T-helper 17 cell (primary cell): ENCODE measurements at places on chromosomes 3 and 15. TPM values are rescaled to one million over a fixed set of nuclear protein-coding genes. Genes with fewer than 3 reads are reported as not detected.

- H3K27me3 ChIP-seq, result peaks cover 27% of the 10 kb centered on the region
- H3K36me3 ChIP-seq, result no peaks in the 10 kb centered on the region
- no peaks in the 10 kb centered on the region for H3K4me1 ChIP-seq
Observed at GRCh38 chr3:64163019-64163754, 62.1 kb downstream of the PRICKLE2 start.

DNA sequence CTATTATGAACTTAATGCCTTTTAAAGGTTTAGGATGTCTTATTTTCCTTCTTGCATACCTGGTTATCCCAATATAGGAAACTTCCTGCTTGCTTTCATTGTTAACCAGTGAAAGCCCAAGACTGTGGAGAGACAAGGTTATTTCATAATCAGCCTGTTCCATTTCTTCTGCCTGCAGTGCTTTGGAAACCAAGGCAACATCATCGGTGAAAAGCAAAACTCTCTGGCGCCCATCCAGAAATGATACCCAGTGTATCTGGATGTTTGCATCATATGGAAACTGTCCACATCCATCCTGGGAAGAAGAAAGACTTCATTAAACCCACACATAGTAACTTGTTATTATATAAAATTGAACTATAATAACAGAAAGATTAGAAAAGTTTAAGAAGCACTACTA lies 170.1 kb downstream of the VPS13C start:
- DNase-seq, result no peak
- peaks cover 6% of the 10 kb centered on the region for H3K36me3 ChIP-seq
- peaks cover 8% of the 10 kb centered on the region for H3K4me1 ChIP-seq

DNA sequence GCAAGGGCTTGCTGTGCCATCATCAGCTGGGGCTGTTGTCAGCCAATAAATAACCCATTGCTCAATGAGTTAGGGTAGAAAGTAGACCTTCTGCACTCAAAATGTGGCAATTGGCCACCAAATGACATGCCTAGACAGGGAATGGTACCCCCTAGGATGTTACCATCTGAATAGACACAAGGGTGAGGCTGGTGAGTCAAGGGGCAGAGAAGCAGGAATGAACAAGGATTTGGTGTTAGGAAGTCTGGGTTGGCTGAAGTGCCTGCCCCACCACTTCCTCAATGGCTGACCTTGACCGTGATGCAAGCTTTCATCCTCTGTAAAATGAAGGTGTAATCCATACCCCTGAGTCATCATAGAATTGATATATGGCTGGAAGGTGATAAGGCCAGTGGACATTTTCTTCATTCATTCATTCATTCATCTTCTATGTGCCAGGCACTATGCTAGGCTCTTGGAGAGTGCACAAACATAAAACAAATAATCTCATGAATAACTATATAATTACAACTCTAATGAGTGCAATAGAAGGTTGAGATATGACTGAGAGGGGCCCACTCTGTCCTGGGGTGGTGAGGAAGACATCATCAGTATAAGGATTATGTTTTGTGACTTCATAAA lies 4.4 kb upstream of the CA12 start:
- peaks cover 5% of the 10 kb centered on the region for H3K36me3 ChIP-seq
- DNase-seq, result no peak
- no peak overlapping the region for H3K27ac ChIP-seq
- peaks cover 5% of the 10 kb centered on the region for H3K4me1 ChIP-seq
- peaks cover 79% of the 10 kb centered on the region for H3K27me3 ChIP-seq

DNA sequence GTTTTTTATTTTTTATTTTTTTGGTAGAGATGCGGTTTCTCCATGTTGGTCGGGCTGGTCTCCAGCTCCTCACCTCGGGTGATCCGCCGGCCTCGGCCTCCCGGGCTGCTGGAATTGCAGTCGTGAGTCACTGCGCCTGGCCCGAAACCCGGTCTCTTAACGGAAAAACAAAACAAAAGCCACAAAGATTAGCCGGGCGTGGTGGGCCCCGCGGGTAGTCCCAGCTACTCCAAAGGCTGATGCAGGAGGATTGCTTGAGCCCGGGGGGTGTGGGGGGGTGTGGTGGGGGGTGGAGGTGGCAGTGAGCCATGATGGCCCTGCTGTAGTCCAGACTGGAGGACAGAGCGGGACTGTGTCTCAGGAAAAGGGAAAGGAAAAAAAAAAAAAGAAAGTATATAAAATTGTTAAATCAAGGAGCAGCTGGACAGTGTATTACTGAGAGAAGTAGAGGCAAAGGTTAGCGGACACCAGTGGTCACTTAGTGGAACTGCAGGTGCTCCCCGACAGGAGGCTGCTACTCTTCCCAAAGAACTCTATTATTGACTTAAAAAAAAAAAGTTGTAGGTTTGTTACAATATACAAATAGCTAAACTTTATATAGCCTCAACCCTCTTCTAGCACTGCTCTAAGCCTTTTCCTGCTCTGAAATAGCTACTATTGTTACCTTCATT lies 30.3 kb upstream of the TUBGCP5 start:
- H3K27ac ChIP-seq, result no peak overlapping the region
- H3K4me3 ChIP-seq, result no peak overlapping the region
- H3K36me3 ChIP-seq, result peaks cover 3% of the 10 kb centered on the region
- no peaks in the 10 kb centered on the region for H3K4me1 ChIP-seq
- no peak for DNase-seq

DNA sequence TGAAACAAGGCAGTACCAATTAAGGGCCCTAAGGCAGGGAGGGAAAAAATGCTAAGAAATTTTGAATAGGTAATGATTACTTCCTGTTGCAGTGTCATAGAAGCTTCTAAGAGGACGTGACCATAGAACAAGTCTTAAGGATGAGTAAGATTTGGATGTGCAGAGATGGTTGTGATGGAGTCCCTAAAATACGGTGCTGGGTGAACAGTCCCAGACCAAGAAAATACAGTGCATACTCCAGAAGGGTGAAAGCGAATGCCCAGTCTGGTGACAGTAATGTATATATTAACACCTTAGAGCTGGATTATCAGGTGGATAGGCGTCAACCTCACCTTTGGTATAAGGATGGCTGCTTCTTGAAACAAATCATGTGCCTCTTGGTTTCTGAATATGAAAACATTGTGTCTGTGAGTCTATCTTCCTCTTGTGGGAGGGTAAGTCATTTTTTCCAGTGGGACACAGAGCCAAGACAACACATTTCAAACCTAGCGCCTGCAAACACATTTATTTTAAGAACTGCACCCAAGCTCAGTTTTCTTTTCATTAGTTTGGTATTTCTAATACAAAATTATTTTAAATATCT lies 101.2 kb upstream of the TP63 start:
- H3K27me3 ChIP-seq, result no peaks in the 10 kb centered on the region
- no peak overlapping the region for H3K4me3 ChIP-seq
- no peaks in the 10 kb centered on the region for H3K36me3 ChIP-seq
- no peak overlapping the region for H3K27ac ChIP-seq
- DNase-seq, result no peak

DNA sequence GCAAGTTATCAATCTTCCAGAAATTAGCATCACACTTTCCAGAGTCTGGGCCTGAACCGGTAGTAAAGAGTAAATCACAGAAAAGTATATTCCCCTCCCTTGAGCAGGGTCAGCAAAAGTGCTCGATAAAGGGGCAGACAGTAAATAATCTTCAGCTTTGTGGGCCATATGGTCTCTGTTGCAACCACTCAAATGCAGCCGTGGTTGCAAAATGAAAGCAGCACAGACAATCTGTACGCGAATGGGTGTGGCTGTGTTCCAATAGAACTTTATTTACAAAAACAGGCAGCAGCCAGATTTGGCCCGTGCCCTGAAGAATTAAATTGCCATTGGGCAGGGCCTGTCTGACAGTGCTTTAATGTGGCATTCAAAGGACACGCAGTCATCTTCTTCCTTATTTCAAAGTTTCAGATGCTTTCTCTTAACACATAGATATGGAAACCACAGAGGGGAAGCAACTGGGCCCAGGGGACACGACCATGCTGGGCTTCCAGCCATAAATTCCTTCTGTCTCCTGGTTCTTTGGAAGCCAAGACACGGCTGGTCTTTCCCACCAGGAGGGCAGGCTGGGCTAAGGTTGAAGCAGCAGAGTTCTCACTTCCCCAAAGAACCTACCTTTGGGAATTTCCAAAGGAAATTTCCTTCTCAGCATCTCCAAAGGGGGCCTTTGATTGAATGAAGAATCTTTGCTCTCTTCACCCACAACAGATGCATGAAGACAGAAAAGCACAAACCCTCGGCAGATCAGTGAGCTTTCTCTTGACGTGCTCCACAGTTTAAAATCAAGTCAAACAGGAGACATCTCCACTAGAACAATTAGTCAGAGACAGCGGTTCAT lies 489.8 kb upstream of the PROK2 start:
- H3K27me3 ChIP-seq, result no peaks in the 10 kb centered on the region
- H3K4me1 ChIP-seq, result peaks cover 24% of the 10 kb centered on the region
- DNase-seq, result no peak
- peak overlapping the region; percentile 27 for H3K27ac ChIP-seq
- no peaks in the 10 kb centered on the region for H3K36me3 ChIP-seq
- H3K4me3 ChIP-seq, result peak overlapping the region; percentile 39

GRCh38 chr15:31197497-31198414 lies 96.2 kb upstream of the TRPM1 start:
- peak; percentile 24 for DNase-seq
- peak overlapping the region; percentile 51 for H3K27ac ChIP-seq
- peaks cover 20% of the 10 kb centered on the region for H3K4me1 ChIP-seq
- no peaks in the 10 kb centered on the region for H3K27me3 ChIP-seq
- H3K4me3 ChIP-seq, result no peak overlapping the region

GRCh38 chr15:87547470-87548181 lies 708.9 kb downstream of the NTRK3 start:
- DNase-seq, result no peak
- H3K36me3 ChIP-seq, result no peaks in the 10 kb centered on the region
- no peak overlapping the region for H3K4me3 ChIP-seq
- no peaks in the 10 kb centered on the region for H3K27me3 ChIP-seq
- no peak overlapping the region for H3K27ac ChIP-seq

DNA sequence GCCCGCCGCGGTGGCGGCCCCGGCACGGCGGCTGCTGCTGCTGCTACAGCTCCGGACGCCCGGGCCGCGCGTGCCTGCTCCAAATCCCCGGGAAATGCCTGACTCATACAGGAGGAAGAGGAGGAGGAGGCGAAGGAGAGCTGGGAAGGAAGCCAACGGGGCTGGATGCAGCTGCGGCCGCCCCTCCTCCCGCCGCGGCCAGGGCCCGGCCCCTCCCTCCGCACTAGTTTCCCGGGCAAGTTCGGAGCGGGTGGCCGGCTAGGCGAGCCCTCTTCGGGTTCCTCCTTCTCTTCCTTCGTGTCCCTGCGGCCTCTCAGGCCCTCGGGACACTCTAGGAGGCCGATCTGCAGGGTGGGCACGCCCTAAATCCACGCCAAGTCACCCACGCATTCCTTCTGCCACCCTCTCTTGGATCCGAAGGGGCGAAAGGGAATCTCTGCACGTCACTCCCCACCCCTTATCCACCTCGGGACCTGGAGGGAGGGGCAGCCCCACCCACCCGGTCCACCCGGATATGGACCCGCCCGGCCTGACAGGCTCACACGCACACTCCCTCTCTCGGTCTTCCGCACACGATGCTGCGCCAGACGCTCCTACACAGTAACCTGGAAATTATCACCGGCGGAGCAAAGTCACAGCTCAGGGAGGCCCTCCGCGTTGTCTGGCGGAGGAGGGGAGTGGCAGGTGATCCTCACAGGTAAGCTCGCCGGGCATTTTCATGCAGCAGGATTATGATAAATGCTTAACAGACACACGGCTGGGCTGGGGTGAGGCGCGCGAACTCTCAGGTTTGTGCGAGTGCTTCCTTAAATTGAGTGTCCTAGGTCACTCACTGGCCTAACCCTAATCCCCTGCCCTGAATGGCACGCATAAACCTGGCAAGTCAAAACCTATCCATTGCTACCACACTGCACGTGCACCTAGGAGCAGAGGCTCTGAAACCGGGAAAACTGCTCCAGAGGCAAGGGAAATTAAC lies at the start of the genes OSBPL10 and ZNF860:
Gene OSBPL10 (minus strand): TSS at position 57 of the 976 bp plus-strand sequence. CDS start 83 bp downstream, outside the sequence.
Gene ZNF860 (plus strand): TSS at position 545 of the 976 bp plus-strand sequence. CDS start 7,330 bp downstream, outside the sequence.
- DNase-seq, result no peak
- peaks cover 8% of the 10 kb centered on the region for H3K4me1 ChIP-seq
- peak within 1 kb of the TSS; percentile 94 for H3K4me3 ChIP-seq

GRCh38 chr3:150603980-150604319 lies 829 bp downstream of the SELENOT start:
- DNase-seq, result no peak
- peak overlapping the region; percentile 98 for H3K4me3 ChIP-seq
- no peaks in the 10 kb centered on the region for H3K27me3 ChIP-seq
- peak overlapping the region; percentile 100 for H3K27ac ChIP-seq

DNA sequence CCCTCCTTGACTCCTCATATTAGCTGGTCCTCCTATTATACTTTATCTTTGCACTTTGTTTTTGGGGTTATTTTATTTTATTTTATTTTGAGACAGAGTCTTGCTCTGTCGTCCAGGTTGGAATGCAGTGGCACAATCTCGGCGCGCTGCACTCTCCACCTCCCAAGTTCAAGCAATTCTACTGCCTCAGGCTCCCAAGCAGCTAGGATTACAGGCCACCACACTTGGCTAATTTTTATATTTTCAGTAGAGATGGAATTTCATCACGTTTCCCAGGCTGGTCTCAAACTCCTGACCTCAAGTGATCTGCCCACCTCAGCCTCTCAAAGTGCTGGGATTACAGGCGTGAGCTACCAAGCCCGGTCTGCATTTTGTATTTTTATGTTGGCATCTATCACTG lies 126.7 kb downstream of the FOXB1 start:
- H3K4me3 ChIP-seq, result no peak overlapping the region
- peaks cover 17% of the 10 kb centered on the region for H3K4me1 ChIP-seq
- DNase-seq, result no peak
- no peak overlapping the region for H3K27ac ChIP-seq
- no peaks in the 10 kb centered on the region for H3K36me3 ChIP-seq

TTLL13 gene
- 0.29 TPM for total RNA-seq

ITGB5 gene
- total RNA-seq, result 61.3 TPM

DISP2 gene
- total RNA-seq, result 0.02 TPM

FMN1 gene
- 18.7 TPM for total RNA-seq

SCG5 gene
- 0.80 TPM for total RNA-seq

SERINC4 gene
- not detected for total RNA-seq

CATSPER2 gene
- 5.4 TPM for total RNA-seq

LRRC34 gene
- 0.77 TPM for total RNA-seq
